ENCODE measurements at places on chromosomes 2 and 18. TPM values are rescaled to one million over a fixed set of nuclear protein-coding genes. Genes with fewer than 3 reads are reported as not detected.

DNA sequence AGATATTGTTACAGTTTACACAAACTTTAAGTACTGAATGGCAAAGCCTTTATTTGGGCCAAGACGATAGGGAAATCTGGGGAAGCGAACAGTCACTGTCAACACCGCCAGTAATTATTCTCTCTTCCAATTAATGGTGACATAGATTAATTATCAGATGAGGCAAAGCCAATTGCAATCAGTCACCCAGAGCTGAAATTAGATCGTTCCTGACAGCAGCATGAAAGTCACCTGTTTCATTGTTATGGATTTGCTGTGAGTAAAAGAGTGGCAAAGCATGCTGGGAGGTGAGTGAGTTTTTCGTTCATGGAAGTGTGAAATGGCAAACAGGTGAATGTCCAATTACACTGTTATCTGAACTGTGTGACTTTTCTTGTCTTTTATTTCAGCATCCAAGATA lies 164.8 kb upstream of the KLHL14 start:
- peak; percentile 8 for DNase-seq

DNA sequence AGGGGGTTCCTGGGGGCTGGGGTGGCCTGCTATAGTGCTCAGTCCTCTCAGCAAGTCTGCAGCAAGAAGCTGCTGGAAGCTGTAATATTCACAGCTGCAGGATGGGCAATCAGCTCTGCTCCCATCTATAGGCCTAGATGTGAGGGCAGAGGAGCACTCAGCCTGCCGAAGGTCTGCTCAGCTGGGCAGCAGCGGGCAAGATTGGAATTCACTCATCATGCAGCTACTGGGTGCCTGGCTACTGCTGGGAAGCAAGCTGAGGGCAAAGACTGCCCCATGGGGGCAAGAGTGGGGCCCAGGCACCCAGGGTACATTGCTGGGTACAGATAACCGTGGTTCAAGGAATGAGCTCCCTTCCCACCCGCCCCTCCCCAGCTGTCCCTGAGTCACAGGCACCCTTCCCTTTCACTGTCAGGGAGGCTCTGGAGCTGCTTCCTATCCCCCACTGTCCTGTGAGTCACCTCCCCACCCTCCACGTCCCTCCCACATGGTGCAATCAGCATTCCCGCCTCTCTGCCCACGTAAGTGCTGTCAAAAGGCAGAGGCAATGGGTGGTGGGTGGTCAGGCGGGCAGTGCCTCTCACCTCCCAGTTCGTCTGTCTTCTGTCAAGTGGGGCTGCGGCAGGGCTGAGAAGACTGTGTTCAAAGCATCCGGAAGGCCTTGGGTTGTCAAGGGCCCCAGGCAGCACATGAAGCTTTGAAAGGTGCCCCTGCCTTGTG lies 169.2 kb downstream of the TRIM43 start:
- DNase-seq, result no peak

DNA sequence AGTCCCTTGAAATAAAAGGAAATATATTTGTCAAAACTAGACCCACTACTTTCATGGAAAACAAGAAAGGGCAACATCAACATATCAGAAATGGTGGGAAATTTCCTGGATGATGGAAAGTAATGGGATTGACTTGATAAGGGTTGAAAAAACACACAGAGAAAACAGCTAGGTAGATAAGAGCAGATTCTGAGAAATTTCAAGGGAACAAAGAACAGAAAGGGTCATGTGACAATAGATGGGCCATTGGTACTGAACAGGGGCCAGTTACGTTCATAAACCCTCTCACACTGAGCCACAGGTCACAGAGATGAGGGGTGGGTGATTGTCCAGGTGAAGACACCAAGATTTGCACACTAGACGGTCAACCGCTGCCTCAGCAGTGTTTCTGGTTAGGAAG lies 98.7 kb downstream of the QPCT start:
- DNase-seq, result no peak

DNA sequence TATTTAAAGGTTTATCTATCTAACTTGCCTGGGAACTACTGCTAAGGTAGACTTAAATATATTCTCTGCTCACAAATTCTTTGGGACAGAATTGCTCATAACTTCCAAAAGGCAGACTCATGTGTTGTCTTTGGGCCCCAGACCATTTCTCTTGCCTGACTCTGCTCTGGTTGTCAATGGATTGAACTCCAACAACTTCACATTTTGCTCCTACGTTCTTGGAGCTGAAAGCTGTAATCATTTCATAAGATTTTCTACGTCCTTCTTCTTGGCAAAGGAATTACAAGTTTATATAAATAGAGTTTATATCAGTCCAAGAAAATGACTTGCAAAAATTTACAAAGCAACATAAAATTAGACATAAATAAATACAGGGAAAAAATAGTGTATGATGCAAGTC lies 32.9 kb upstream of the PPM1B start:
- DNase-seq, result no peak

DNA sequence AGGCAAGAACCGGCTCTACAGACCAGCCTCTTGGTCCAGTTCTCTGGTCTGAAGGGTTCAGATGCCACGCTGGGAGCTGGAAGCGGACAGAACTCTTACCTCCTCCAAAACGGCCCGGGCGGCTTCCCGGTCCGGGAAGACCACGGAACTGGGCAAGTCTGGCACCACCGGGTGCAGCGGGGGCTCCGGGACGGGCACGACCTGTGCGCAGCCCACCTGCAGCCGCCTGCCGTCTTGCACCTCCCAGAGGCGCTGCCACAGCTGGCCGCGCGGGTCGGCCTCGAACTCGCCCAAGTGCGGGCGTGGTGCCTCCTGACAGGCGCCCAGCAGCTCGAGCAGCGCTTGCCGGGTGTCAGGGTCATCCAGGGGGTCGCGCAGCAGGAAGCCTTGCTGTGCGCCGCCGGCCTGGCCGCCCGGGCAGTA lies 773 bp downstream of the CMPK2 start:
- DNase-seq, result no peak

The DUSP11 gene
- 34.1 TPM for polyA plus RNA-seq

GRCh38 chr2:21042958-21043743 lies 722 bp downstream of the APOB start:
- peak; percentile 65 for DNase-seq

DNA sequence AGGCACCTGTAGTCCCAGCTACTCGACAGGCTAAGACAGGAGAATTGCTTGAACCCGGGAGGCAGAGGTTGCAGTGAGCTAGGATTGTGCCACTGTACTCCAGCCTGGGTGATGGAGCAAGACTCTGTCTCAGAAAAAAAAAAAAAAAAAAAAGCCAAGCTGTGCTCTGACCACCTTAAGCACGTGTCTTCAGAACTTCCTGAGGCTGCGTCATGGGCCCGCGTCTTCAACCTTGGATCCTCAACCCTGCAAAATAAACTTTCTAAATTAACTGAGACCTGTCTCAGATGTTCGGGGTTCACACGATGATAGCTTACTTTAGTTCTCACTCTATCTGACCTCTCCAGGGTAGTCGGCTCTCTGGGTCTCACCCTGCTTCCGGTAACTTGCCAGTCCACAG lies 65.8 kb upstream of the CABLES1 start:
- DNase-seq, result no peak

The ALKAL2 gene
- polyA plus RNA-seq, result 4.9 TPM

The DNAJC5G gene
- polyA plus RNA-seq, result 2.0 TPM

GRCh38 chr18:22337306-22337705 lies 80.4 kb downstream of the CTAGE1 start:
- DNase-seq, result no peak

DNA sequence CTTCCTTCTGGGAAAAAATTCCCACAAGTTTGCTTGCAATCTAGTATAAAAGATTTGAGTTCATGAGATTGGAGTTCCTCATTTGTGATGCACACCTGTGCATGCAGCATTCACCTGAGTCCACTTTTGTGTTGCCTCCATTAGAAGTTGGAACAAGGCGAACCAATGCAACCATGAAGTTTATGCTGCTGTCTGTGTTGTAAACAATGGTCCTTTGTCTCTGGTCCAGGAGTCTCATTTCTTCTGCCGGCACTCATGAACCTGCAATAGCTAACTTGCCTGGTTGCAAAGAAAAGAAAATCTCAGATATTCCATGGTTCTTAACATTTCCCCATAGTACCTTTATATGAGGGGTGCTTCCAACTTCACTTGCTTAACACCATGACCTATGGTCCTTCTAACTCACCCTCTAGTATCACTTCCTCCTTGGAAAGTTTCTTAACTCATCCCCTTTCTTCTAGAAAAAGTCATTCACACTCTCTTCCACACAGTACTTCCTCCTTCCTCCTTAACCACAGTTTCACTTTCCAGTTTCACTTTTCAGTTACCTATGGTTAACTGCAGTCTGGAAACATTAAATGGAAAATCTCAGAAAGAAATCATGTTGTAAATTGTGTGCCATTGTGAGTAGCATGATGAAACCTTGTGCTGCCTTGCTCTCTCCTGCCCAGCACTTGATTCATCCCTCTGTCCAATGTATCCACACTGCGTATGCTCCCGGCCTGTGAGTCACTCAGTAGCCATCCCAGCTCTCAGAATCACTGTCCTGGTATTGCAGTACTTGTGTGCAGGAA lies 128.8 kb upstream of the TRIB2 start:
- DNase-seq, result no peak

GRCh38 chr2:99444222-99444621 lies 45.6 kb downstream of the REV1 start:
- no peak for DNase-seq

GRCh38 chr2:7119132-7119835 lies 202.1 kb downstream of the RNF144A start:
- DNase-seq, result peak; percentile 50

GRCh38 chr18:44741511-44741910 lies 60.8 kb downstream of the SETBP1 start:
- no peak for DNase-seq

GRCh38 chr18:74190086-74190485 lies 41.8 kb downstream of the TIMM21 start:
- no peak for DNase-seq

The KLF7 gene
- 25.7 TPM for polyA plus RNA-seq

- no peak for DNase-seq
These were observed 2.8 kb downstream of the TMEM150A start for GRCh38 chr2:85599468-85600234.

DNA sequence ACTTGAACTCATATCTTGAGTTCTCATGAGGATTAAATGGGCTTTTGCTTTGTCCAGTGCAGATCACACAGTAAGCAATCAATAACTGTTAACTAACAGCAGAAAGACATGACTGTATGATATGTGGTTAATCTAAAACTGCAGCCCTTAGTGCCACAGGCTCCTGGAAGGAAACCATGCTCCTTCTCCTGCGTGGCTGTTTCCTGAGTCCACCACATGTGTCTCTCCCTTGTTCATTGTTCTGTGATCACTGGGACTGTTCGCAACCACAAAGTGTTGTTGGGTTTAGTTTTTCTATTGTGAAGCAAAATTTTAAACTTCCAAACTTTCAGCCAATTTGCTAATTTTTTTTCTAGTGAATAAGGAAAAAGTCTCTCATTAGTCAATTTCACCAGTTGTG lies 130.9 kb upstream of the PTPRM start:
- no peak for DNase-seq

DNA sequence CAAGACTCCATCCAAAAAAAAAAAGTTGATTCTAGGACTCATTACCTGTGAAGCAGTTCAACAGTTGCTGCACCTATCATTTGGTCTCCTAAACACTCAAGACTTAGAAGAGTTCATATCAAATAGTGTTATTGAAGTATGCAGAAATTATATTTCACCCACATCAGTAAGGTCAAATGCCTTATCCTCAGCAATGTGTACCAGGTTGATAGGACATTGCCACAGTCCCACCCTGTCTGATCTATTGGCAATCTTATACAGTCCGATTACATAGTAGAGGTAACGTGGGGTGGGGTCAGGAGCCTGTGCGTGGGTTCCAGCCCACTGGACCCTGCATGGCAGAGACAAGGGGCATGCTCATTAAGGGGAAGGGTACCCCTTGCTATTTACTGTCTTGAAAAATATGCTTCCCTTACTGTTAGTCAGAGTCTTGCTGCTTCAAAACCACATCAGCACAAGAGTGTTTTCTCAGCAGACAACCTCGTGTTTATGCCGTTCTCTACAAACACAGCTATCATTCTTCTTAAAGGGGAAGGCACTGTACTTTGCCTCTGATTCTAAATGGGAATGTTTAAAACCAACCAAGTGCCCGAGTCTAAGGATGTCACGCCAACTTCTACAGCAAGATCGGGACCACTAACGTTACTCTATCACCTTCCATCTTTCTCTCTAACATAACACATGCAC lies 115.2 kb downstream of the MTCL1 start:
- DNase-seq, result no peak

DNA sequence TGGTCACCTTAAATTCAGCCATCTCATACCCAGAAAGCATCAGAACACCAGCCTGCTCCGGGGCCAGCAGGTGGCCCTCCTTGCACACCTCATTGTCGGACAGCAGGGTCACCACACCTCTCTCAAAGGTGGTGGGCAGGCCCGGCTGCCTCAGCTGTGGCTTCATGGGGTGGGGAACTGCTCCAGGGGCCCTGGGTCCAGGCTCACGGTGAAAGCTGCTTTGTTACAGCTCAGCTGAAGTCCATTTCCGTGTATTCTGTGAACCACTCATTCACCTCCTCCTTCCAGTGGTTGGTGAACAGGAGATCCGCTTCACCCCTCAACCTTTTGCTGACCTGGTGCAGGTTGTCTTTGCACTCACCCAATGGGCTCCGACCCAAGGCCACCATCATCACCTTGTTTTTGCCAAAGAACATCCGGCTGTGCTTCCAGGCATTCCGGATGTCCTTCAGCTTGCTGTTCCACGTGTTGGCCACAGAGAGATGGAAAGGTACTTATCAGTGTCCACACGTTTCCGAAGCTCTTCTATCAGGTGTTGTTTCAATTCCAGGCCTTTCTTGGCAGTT lies 78.6 kb upstream of the LDLRAD4 start:
- no peak for DNase-seq

DNA sequence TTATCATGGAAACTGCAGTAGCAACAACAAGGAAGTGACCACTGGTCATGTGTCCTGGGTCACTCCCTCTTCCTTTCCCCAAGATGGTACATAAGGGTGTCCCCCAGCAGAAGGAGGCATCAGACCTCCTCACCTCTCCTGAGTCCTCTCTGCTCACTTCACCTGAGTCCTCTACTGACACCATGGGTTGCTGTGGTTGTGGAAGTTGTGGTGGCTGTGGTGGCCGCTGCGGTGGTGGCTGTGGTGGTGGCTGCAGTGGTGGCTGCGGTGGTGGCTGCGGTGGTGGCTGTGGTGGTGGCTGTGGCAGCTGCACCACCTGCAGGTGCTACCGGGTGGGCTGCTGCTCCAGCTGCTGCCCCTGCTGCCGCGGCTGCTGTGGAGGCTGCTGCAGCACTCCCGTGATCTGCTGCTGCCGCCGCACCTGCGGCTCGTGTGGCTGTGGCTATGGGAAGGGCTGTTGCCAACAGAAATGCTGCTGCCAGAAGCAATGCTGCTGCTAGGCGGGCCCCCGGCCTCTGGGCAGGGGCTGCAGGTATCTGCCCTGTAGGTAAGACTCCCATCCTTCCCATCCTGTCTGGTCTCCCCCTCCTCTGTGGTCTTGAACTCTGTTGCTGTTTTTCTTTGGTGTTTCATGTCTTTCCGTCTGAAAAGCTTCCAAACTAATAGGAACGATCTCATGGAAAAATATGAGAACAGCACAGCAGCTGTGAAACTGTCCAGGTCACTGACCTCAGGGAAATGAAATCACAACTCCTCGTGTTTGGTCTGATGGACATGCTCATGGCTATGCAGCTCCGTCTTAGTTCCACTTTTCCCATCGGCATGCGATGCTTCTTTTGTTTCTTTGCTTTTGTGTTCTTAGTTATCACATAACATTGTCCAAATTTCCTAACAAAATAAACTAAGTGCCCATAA lies at the start of gene SCYGR4:
Gene SCYGR4 (plus strand): TSS at position 183 of the 915 bp plus-strand sequence. CDS start 0 bp downstream, at position 183.
- DNase-seq, result no peak

GRCh38 chr18:12608301-12608700 lies 49.6 kb downstream of the SPIRE1 start:
- no peak for DNase-seq

GRCh38 chr2:159521272-159521671 lies 95.1 kb downstream of the BAZ2B start:
- DNase-seq, result no peak

GRCh38 chr2:100767810-100768806 lies 51.8 kb upstream of the NPAS2 start:
- DNase-seq, result no peak

Data from left kidney (tissue), 8 donors.